PC-9 (cell line): ENCODE measurements at places on chromosomes 16 and 17. TPM values are rescaled to one million over a fixed set of nuclear protein-coding genes. Genes with fewer than 3 reads are reported as not detected.

GRCh38 chr17:64024781-64025731, 4.6 kb upstream of the ICAM2 start:
- DNase-seq = no peak

DNA sequence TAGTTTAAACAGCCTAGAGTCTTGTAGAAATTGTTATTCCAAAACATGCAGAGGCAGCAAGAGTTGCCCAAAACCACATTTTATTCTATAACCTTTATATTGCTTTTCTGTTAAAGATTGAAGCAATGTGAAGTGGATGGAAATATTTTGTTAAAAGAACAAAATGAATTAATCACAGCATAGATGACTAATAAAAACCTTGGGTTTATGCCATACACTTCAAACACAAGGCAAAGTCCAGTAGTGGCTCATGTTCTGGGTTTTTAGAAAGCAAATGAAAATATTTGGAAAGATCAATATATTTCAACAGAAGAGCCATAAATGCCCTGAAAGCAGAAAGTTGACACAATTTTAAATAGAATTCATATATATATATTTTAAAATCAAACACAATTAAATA, 36.7 kb upstream of the ULK2 start:
- DNase-seq = no peak

- DNase-seq = no peak
Observed at GRCh38 chr17:59413014-59413766, 81.7 kb downstream of the YPEL2 start.

- DNase-seq = no peak
Observed at GRCh38 chr17:80956321-80957190, 35.1 kb upstream of the CHMP6 start.

- DNase-seq = no peak
Observed at GRCh38 chr16:56966093-56966475, 4.3 kb downstream of the CETP start.

GRCh38 chr16:30356401-30357084, 1.4 kb upstream of the CD2BP2 start:
- no peak for DNase-seq

DNA sequence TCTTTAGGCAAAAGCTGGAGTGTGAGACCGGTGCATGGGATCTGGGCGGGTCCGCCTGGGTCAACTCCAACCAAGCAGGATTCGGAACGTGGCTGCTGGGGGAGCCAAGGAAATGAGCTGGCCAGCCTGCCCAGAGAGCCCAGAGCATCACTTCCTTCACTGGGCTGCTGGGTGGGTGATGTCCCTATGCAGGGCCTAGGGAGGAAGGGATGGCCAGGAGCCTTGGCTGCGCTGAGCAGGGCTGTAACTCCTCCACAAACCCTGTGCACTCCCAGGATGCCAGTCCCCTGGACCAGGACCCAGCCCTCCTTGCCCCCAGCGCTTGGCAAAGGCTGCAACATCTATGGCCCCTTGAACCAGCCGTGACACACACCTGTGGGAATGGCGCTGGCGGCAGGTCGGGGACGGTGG, 138.4 kb downstream of the RAB11FIP4 start:
- no peak for DNase-seq

GRCh38 chr16:22425847-22426246, 51.4 kb upstream of the CDR2 start:
- no peak for DNase-seq

GRCh38 chr17:13442361-13442760, 159.4 kb downstream of the HS3ST3A1 start:
- DNase-seq = no peak

DNA sequence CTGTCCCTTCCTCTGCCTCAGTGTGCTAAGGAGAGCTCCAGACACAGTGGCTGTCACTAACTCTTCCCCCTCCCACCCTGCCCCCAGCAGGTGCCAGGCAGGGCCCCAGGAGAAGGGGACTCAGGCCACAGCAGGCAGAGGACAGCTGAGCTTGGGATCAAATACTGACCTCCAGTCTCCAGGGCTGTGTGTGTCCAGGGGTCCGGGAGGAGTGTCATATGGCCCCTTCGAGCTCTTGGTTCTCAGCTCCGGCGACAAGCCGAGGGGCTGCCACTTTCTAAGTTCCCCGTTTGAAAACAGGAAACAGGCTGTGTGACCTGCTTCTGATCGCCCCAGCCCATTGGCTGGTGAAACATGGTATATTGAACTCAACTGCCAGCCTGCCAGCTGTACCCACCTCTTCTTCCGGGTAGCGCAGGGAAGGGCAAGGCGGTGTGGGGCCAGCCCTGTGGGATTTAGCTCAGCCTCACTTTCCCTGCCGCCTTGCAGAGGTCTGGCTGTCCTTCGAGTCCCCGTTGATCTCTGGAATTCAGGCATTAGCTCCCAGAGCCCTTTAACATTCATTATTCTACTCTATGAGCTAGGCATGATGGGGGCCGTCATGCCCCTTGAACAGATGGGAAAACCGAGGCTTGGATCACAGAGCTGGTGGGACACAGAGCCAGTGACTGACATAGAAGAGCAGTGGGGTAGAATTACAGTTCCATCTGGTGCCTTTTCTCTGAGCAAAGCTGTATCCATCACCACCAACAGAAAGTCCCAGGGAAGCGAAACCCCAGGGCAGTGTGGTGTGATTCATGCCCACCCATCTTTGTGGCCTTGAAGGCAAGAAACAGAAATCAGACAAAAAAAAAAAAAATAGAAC, at the start of gene SNX20:
Gene SNX20, minus strand, starts transcription at position 292 of the 865 bp plus-strand sequence. CDS start 3,786 bp downstream, outside the sequence.
- no peak for DNase-seq

DNA sequence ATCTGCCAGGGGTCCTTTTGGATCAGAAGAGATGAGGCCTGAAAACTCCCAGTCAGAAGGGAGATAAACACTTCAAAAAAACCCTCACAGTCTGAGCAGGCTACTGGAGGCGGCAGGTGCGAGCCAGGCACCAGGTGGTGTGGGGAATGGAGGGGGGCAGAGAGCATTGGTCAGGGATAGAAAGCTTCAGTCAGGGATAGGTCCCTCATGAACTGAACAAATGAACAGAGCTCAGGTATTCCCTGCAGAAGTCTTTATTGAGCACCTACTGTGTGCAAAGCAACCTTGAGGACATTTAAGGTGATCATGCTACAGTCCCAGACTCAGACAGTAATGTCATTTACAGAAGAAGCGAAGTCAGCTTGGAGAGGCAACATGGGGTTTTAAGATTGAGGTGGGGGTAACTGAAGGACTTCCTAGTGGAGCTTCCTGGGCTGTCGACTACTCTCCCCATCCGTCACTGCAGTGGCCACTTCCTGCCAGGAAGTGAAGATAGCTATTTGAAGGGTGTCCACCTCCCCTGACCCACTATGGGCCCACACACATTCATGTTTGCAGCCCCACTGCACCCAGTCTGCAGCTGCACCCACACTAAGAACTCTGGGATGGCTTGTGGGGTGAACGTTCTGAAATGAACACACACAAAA, 3.2 kb downstream of the KIFC3 start:
- no peak for DNase-seq

- DNase-seq = no peak
Observed at GRCh38 chr16:84842516-84843148, 22.8 kb downstream of the CRISPLD2 start.

GRCh38 chr17:44878627-44879221, 20.5 kb downstream of the EFTUD2 start:
- no peak for DNase-seq

- no peak for DNase-seq
Observed at GRCh38 chr17:50260501-50260911, 13.8 kb upstream of the TMEM92 start.

DNA sequence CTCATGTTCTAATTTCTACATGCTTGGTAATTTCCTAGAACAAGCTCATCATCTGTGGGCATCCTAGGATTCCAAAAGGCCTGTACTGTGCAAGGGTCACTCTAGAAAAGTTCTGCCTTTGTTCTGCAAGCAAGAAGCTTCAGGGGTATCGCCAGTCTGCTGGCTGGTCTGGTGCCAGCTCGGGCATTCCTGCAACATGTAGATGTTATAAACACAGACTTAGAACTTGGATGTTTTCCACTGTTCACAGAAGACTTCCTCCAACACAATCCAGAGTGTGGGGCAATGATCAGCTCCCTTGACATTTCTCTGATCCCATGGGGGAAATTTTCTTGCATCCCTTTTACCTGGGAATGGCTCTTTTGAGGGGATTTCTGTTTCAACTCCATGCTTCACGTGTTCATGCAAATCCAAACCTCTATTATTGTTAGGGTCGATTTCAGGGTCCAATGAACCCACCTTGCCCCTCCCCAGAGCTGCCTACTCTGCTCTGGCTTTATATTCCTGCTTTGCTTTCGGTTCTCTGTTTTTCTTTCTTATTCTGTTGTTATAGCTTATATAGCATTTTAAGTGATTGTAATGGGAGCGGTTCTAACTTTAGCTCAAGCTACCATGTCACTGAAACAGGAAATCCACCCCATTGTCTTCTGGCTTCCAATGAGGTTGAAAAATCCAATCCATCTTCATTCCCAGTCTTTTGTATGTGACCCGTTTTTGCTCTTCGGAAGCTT, 25.3 kb downstream of the UBE2O start:
- DNase-seq = no peak

DNA sequence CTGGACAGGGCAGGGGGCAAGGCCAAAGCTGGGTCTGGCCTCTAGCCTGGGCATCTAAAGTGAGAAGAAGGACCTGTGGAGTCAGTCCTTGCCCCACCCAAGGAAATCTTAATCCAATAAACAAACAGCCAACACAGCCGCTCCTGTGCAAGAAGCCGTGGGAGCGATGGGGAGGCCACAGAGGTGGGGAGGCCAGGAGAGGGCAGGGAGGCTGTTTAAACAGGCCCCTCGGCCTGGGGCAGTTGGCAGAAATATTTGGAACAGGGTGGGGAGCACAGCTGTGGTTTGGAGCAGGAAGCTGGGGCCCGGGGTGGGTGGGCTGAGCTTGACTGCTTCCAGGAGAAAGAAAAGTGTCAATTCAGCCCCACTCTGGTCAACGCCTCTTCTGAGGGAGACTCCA, 5.3 kb downstream of the ZNF385C start:
- DNase-seq = no peak

GRCh38 chr16:55280587-55280986, 43.4 kb upstream of the IRX6 start:
- DNase-seq = no peak

- DNase-seq = no peak
Observed at GRCh38 chr17:789160-789840, 7.1 kb downstream of the MRM3 start.

DNA sequence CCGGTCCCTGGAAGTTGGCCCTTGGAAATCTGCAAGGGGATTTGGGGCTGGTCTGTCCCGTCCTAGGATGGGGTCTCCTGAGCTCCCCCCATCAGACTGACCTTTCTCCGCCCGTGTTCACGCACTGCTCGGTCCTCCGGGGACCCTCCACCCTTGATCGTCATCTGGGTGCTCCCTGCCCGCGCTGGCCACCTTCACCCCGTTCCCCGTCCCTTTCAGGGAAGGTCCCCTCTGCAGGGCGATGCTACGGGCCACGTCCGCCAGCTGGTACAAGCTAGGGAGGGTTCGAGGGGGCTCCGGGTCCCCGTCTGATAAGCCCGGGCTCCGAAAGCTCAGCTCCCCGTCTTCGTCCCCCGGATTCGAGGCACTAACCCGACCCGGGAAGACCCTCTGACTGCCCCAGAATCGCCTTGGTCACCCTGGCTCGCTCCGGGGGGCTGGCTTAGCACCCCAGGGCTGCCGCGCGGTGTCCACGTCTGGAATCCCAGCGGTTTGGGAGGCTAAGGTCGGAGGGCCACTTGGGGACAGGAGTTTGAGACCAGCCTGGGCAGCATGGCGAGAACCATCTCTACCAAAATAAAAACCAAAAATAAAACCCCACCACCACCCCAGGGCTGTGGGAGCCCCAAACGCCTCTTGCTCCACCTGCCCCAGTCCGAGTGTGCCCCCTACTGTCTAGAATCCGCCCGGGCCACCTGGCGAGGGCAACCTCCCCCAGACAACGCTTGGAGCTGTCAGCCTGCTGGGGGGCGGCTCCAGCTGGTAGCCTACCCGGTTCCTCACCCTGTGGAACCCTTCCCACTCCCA, 1.1 kb upstream of the SLC43A2 start:
- peak; percentile 75 for DNase-seq

DNA sequence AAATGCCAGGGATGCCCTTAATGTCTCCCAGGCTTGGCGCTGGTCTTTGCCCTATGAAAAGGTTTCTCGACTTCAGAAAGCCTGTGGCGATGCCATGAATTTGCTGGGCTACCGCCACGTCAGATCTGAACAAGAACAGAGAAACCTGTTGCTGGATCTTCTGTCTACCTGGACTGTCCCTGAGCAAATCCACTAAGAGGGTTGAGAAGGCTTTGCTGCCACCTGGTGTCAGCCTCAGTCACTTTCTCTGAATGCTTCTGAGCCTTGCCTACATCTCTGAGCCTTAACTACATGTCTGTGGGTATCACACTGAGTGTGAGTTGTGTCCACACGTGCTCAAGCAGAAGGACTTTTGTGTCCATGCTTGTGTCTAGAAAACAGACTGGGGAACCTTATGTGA, 11.4 kb downstream of the CHST4 start:
- peak; percentile 62 for DNase-seq

GRCh38 chr16:71746442-71747046, 22.0 kb upstream of the PHLPP2 start:
- peak; percentile 7 for DNase-seq

DNA sequence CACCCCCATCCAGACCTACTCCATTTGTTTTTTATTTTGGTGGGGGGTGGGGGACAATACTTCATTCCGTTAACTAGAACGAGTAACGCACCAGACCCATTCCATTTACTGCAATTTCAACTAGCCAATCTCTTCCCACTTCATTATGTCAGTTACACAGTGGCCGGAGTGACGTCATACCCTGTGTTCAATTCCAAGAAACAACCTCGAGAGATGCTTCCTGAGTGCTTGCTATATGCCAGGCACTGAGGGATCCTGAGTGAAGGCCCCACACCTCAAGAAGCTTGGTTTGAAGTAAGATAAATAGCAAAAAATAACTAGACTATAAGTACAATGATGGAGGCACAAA, 9.1 kb upstream of the SIAH1 start:
- no peak for DNase-seq

- peak; percentile 70 for DNase-seq
Observed at GRCh38 chr16:75116081-75116910, at the start of gene LDHD. TSS of gene LDHD (minus strand) at chr16:75116780. CDS start at chr16:75116720, 60 bp downstream.

- DNase-seq = no peak
Observed at GRCh38 chr16:23549938-23550337, 7.2 kb downstream of the EARS2 start.

Gene TBC1D16
- total RNA-seq = 41.7 and 44.1 TPM in 2 replicates

Gene ABCC11
- 0.83 and 1.9 TPM in 2 replicates for total RNA-seq

Gene MYH2
- not detected in 2 replicates for total RNA-seq

Gene TBC1D3H
- not detected in 2 replicates for total RNA-seq

Gene HBM
- not detected in 2 replicates for total RNA-seq

Gene NLRC3
- not detected in 2 replicates for total RNA-seq

Gene C16orf92
- not detected in 2 replicates for total RNA-seq

Gene GUCY2D
- 0.79 TPM in 1 of 2 replicates, not detected in the other for total RNA-seq

Gene TBC1D3E
- total RNA-seq = not detected in 2 replicates
